ENCODE measurements at places on chromosomes 3 and 15.

DNA sequence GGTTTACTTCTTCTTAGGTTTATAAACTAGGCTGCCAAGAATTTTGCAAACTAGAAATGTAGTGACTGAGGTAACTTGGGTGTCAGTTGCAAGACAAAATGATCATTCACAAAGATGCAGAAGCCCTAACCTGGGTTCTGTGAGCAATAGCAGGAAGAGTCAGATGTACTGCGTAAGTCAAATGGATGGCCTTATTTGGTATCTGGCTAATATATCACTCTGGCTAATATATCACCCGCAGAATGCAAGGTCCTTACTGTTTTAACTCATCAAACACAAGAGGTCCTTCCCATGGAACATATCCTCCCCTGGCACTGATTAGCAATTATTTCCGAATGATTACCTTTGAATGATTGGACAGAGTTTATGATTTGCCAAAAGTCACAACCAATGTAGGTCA is 37.4 kb downstream of the RBMS3 start:
- DNase-seq, result no peak

GRCh38 chr15:43299884-43300283 is 30.5 kb downstream of the LCMT2 start:
- no peak for DNase-seq

- peak; percentile 80 for DNase-seq
Observed at GRCh38 chr15:77869021-77869895, 208.3 kb downstream of the TBC1D2B start.

- DNase-seq, result peak; percentile 52
Observed at GRCh38 chr3:104933972-104934371, 432.7 kb upstream of the ALCAM start.

DNA sequence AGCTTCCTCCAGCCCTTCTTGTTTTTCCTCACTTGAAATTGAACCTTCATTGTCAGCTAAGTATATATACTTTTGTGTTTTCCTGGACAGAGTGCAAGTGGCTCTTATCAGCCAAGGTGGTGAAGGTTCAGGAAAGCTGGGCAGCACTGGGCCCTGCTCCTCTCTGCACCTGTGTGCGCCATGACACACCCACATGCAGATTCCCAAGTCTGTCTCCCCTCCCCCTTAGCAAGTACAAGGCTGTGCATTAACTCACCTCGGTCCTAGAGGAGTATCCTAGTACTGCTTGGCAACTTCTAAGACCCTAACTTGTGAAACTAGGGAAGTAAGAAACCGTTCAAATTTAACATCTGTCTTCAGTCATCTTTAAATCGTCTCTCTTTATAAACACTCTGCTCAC is 85.8 kb downstream of the SLC49A4 start:
- no peak for DNase-seq

DNA sequence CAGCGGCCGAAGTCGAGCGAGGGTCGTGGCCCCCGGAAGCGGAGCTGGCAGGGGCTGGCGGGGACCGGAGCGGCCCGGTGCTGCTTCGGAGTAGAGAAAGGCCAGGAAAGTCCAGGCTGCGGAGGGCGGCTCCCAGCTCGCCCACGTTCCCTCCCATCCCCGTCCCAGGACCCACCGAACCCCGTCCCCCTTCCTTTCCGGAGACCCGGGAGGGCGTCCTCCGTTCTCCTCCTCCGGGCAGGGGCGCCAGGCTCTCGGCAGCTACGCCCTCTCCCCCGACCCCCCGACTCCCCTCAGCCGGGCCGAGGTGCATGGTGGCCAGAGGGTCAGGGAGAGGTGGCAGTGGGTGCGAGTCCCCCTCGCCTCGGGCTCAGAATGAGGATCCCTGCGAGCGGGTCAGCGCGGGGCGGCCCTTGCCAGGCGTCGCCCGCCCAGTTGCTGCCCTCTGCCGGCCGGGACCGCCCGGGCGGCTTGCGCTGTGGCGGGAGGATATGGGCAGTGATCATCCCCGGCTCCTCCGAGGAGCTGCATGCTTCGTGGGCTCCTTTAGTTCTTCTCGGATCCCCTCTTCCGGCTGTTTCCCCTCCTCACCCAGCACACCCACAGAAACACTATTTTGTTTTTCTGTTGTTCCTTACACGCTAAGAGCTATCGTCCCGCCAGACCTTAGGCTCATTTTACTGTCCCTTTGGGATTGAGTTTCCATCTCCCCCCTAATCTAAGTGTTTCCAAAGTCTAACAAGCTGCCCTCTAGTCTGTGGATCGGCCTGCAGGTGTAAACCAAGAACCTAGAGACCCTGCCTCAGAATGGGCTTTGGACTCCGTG is 744 bp upstream of the ALDH1A2 start:
- DNase-seq, result no peak

GRCh38 chr3:869734-870133 is 223.1 kb upstream of the CNTN6 start:
- DNase-seq, result no peak

GRCh38 chr3:106126067-106126845 is 257.4 kb upstream of the CBLB start:
- no peak for DNase-seq

DNA sequence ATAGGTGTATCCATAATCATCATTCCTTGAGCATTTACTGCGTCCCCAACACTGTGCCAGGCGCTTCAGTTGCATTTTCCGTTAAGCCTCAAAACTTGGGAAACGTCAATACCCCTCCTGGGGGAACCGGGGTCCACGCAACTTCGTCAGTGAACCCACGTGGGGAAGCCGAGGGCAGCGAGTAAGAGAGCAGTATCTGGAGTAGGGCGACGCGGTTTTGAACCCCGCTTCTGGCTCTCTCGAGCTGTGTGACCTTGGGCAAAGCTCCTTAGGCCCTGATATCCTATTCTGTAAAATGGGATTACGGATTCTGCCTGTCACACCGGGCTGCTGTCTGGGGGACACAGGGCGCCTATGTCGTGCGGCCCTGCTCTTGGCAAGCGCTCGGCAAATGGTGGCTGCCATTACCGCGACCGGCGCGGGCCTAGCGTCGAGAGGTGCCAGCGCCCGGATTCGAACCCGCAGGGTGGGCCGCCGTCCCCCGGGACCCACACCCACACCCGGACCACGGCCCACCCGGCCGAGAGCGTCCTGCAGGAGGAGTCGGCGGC is 590 bp downstream of the POLG start:
- no peak for DNase-seq
